ENCODE measurements at places on chromosomes 6 and 20. TPM values are rescaled to one million over a fixed set of nuclear protein-coding genes. Genes with fewer than 3 reads are reported as not detected.

XRN2 gene
- total RNA-seq = 32.6 TPM

LY6G6C gene
- total RNA-seq = 1.4 TPM

GRCh38 chr20:31568041-31568731 lies 36.9 kb upstream of the ID1 start:
- no peaks in the 10 kb centered on the region for H3K4me1 ChIP-seq
- H3K27me3 ChIP-seq = no peaks in the 10 kb centered on the region
- no peaks in the 10 kb centered on the region for H3K36me3 ChIP-seq
- H3K4me3 ChIP-seq = no peak overlapping the region
- H3K27ac ChIP-seq = no peak overlapping the region

DNA sequence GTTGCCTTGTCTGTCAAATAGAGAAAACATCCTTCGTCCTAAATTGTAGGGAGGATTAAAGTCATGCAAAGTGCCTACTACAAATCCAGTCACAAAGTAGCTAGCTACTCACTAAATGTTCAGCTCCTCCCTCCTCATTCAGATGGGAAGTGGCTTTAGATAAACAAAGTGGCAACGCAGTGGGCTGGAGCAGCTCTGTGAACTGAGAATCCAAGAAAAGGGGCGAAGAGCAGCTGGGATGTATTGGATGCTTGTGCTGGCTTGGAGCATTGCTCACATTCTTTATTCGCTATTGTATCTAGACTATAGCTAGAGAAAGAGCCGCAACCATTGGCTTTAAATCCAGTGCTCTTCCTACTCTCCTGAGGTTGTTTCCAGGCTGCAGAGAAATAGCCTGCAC lies 10.3 kb downstream of the MOG start:
- no peak overlapping the region for H3K4me3 ChIP-seq
- H3K36me3 ChIP-seq = no peaks in the 10 kb centered on the region
- DNase-seq = no peak
- H3K4me1 ChIP-seq = no peaks in the 10 kb centered on the region
- H3K27me3 ChIP-seq = no peaks in the 10 kb centered on the region
- no peak overlapping the region for H3K27ac ChIP-seq

DNA sequence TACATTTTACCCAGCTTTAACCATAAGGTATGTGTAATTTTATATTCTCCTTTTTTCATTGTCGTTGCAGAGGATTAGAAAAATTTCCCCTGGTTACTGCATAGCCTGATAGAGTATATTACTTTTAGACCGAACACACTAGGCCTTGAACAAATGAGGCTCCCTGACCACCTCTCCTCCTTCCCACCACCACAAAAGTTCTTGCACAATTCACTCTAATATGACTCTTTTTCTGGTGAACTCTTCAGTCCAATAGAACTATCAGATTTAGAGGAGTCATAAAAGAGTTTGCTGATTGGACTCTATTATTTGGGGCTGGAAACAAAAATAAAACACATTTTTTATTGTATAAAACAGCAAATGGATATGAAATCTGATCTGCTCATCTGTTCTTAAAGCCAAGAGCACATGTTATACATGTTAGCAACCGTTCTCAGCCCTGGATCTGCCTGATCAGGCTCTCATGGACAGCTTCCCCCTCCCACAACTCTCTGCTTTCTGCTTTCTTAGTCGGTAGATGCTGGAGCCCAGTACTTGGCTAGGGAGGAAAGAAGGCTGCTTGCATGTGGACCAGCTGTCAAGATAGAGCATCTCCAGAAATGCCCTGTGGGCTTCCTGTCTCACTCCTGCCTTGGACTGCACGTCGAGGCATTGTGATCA lies 83.5 kb downstream of the CD164 start:
- H3K4me1 ChIP-seq = peaks cover 6% of the 10 kb centered on the region
- H3K27ac ChIP-seq = no peak overlapping the region
- no peaks in the 10 kb centered on the region for H3K27me3 ChIP-seq
- DNase-seq = no peak
- no peak overlapping the region for H3K4me3 ChIP-seq
